Activated CD4-positive, alpha-beta T cell treated with anti-CD3 and anti-CD28 coated beads for 24 hours (primary cell): ENCODE measurements at places on chromosomes 11 and 22.

GRCh38 chr11:115126515-115127208 is 377.6 kb downstream of the CADM1 start:
- DNase-seq, result no peak

GRCh38 chr22:41915035-41915785 is at the start of gene SHISA8:
Gene SHISA8, minus strand, starts transcription at chr22:41915074. Its CDS starts 407 bp downstream, at chr22:41914667.
- no peak for DNase-seq

- no peak for DNase-seq
Measured at GRCh38 chr22:23842599-23842998, 3.8 kb upstream of the DERL3 start.

GRCh38 chr11:89498845-89499448 is 7.8 kb upstream of the NOX4 start:
- DNase-seq, result no peak

GRCh38 chr11:9565822-9566560 is 7.5 kb upstream of the WEE1 start:
- DNase-seq, result peak; percentile 45

- DNase-seq, result no peak
Measured at GRCh38 chr22:32130464-32130863, 28.6 kb downstream of the C22orf42 start.

GRCh38 chr11:111018566-111018965 is 227.0 kb upstream of the POU2AF2 start:
- no peak for DNase-seq
